ENCODE measurements at places on chromosomes 16 and 17. TPM values are rescaled to one million over a fixed set of nuclear protein-coding genes. Genes with fewer than 3 reads are reported as not detected.

DNA sequence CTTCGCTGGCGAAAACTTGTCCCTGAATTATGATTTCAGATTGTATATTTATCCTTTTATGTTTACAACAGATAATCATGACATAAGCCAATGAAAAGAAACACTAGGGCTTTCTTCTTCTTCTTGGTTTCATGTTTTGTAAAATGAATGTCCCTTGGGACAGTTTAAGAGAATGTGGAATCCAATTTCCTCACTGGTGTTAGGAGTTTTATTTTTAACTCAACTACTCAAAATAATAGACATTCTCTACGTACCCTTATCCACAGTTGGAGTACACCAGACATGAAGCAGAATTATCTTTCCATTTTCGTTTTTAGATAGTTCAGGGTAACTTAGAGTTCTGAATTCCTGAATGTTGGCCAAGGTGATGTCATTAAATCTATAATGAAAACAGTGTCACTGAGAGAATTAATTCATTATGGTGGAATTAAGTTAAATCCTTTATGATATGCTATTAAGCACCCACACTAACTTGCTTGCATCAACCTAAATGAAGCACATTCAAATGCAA is 43.4 kb downstream of the IRX6 start:
- no peak overlapping the region for H3K27ac ChIP-seq
- no peaks in the 10 kb centered on the region for H3K27me3 ChIP-seq
- no peak overlapping the region for H3K4me3 ChIP-seq
- no peak for DNase-seq
- no peaks in the 10 kb centered on the region for H3K4me1 ChIP-seq

- H3K27ac ChIP-seq = peak overlapping the region; percentile 69
- H3K4me1 ChIP-seq = peaks cover 61% of the 10 kb centered on the region
- H3K4me3 ChIP-seq = no peak overlapping the region
- no peaks in the 10 kb centered on the region for H3K27me3 ChIP-seq
- no peak for DNase-seq
- H3K36me3 ChIP-seq = no peaks in the 10 kb centered on the region
Observed at GRCh38 chr17:79913451-79913850, 74.2 kb upstream of the CBX4 start.

KRTAP9-2 gene
- not detected for total RNA-seq

DNA sequence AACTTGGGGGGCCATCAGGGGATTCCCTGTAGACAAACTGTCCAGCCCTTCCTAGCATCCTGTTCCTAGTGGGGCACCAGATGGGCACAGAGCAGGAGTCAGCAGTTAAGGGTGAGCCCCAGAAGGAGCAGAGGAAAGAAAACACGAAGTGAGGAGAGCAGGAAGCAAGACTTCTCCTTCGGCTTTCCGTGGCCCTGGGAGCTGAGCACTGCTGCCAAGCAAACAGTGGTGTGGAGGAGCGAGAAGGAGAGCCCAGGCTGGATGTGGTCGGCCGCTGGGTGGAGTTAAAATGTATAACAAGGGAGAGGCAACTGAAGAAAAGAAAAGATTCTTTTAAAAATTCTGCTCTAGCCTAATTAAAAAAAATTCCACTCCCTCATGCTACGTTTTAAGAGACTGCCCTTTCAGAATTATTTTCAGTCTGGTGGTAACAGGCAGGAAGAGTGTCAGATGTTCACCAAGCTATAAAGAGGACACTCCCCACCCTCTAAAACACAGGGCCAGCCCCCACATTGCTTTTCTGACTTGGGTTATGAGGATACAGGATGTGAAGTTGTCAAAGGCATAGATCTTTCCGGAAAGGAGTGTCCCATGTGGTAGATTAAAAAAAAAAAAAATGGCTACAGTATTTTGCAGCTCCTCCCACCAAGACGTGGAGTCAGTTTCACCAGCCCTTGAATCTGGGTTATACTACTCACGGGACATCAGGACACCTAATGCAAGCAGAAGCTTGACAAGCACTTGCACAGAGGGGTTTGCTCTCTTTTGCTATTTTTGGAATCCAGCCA is 74.9 kb upstream of the ZFHX3 start:
- H3K27me3 ChIP-seq = no peaks in the 10 kb centered on the region
- no peak for DNase-seq
- no peak overlapping the region for H3K4me3 ChIP-seq

- DNase-seq = no peak
- H3K36me3 ChIP-seq = no peaks in the 10 kb centered on the region
- H3K4me1 ChIP-seq = no peaks in the 10 kb centered on the region
Observed at GRCh38 chr17:71494062-71494855, 626.6 kb upstream of the SOX9 start.

DNA sequence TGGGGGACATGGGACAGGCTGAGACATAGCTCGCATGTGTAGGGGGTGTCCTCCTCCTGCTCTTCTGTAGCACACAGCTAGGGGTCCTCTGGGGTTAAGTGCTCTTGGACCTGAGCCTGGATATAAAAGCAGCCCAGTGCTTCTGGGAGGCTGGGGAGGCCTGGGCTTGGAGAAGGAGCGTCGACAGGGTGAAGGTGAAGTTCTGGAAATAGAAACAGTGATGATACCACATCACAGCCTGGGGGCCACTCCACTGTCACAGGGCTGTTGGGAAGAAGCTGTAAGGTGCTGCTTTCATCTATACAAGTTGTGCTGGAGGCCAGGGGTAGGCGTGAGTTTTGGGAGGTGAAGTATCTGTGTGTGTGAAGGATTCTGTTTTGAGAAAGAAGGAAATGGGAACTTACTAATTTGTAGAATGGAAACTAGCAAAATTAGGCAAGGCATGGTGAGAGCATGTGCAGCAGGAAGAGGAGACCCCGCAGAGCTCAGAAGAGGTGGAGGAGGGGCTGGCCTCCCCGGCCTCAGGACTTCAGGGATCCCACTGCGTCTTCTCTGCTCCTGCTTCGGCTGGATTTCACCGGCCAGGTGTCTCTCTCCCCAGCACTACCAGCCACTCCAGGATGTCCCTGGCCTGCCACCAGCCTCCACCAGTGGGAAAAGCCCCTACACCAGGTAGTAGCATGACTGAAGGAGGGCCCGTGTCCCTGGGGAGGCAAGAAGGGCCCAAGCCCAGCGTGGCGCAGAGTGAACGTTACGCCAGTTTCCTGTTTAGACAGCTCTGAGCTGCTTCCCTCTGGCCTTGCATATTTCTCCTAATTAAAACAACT is 19.4 kb downstream of the PLCG2 start:
- H3K27me3 ChIP-seq = no peaks in the 10 kb centered on the region
- H3K36me3 ChIP-seq = no peaks in the 10 kb centered on the region

DNA sequence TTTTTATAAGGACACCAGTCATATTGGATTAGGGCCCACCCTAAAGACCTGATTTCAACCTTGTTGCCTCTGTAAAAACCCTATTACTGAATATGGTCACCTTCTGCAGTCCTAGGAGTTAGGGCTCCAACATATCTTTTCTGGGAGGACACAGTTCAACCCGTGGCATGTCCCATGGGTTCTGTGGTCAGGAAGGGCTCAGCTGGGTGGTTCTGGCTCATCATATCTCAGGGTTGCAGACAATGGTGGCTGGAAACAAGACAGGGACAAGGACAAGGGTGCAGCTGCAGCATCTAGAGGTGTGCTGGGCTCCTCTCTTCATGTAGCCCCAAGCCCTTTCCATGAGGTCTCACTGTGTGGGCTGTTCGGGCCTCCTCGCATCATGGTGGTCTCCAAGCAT is 63.1 kb upstream of the FOXF1 start:
- no peak for DNase-seq
- no peak overlapping the region for H3K4me3 ChIP-seq
- H3K36me3 ChIP-seq = no peaks in the 10 kb centered on the region
- H3K27ac ChIP-seq = no peak overlapping the region

DNA sequence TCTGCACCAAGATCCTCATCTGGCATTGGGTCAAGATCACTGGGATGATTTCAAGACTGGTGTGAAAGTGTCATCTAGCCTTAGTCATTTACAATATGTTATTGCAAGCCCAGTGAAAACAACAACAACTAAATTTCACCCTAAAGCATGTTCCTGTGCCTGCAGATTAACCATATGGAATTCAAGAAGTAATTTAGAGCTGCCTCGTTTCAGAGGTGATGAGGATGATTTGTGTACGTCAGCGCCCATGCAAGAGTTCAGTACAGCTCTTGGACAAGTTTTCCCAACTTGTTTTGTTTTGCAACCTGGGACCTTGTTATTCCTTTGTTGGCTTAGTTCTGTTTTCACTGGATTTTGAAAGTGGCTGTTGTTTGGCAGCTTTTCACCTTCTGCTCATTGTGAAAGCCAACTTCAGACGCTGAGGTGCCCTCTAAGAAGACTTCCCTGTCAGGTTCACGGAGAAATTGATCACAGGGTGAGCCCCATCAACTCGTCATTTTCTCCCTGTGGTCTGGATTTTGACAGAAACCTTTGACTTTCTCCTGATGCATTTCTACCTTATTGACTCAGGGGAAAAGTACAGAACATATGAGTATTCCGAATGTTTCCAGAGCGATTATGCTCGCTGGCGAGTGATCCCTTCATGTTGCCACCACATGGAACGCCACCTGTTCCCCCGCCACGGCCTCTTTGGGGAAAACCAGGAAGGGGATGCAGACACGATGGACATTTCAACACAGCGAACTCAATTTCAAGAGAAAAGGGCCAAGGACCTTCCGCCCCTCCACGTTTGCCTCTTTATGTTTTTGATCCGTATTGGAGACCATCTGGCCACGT is 85.6 kb downstream of the FOXL1 start:
- H3K4me3 ChIP-seq = no peak overlapping the region
- H3K27me3 ChIP-seq = no peaks in the 10 kb centered on the region
- peaks cover 15% of the 10 kb centered on the region for H3K4me1 ChIP-seq
- no peaks in the 10 kb centered on the region for H3K36me3 ChIP-seq

DNA sequence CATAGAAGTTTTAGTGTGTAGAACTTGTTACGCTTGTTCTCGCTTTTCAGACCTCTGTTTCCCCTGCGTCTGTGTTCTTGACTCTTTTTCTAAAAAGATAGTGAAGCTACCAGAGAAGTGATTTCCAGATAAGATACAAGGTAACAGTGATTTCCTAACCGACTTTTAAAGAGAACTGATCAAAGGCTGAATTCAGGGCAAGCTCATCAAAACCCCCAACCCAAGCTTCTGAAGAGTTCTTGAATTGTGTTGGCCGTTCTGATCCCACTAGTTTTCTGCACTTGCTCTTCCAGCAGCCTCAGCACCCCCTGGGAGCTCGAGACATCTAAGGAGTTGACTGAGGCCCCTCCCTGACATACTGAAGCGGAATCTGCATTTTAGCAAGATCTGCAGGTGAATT is 12.7 kb upstream of the NSMCE1 start:
- no peaks in the 10 kb centered on the region for H3K36me3 ChIP-seq
- H3K4me3 ChIP-seq = no peak overlapping the region
- peak overlapping the region; percentile 48 for H3K27ac ChIP-seq
- H3K27me3 ChIP-seq = no peaks in the 10 kb centered on the region
- no peaks in the 10 kb centered on the region for H3K4me1 ChIP-seq

Measured in Caco-2 (cell line).